ENCODE measurements at places on chromosomes 6 and 20.

- DNase-seq = no peak
Measured at GRCh38 chr20:43988867-43989266, 74.2 kb downstream of the TOX2 start.

GRCh38 chr6:113564371-113565171, 292.6 kb upstream of the MARCKS start:
- DNase-seq = no peak

DNA sequence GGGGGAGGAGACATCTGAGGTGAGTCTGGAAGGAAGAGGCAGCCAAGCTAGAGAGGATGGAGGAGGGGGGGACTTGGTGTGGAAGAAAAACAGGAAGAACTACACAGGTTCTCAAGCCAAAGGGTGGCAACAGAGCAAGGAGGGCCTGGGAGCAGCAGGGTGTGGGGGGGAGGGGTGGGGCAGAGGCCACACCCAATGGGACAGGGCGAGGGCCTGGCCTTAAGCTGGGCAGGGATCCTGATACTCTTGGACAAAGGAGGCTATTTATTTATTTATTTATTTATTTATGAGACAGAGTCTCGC, 359.0 kb downstream of the ZFAND3 start:
- DNase-seq = no peak

- no peak for DNase-seq
Measured at GRCh38 chr20:44646023-44646640, 5.4 kb downstream of the ADA start.

DNA sequence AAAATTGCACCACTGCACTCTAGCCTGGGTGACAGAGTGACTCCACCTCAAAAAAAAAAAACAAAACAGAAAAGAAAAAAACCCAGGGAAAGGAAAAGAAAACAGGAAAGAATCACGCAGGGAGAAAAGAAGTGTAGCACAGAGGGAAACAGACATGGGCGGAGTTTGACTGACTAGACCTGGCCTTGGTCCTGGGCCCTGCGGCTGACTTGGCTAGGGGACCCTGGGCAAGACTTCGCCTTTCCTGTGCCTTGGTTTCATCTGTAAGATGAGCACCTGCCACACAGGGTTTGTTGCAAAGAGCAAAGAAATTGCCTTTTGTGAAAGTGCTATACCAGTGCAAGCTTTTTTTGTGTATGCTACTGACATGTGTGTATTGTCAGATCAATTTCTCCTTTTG, 71.3 kb upstream of the KCNG1 start:
- no peak for DNase-seq

DNA sequence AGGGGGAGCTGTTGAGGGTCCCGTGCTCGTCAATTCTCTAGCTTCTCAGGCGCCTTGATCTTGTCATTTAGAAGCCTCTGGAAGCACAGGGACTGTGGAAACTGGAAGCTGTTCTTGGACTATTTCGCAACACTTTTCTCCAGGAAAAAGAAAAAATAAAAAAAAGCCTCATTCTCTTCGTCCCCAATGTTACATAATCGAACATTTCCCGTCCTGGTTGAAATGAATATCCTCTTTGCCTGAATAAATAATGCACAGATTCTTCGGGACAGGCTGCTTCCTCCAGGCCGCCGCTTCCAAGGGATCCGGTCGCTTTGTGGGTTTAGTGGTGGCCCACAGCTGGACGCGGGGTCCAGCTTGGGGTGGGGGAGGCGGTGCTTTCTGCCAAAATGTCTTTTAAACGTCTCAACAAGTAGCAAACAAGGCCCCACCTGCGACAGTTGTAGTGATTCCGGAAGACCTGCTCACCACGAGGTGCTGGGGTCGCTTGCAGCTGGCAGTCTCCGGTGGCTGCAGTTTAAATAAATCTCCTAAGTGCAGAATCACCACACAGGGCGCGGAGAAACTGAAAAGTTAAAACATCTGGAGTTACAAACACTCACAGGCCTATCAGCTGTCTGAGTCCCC, 125.9 kb upstream of the ESR1 start:
- DNase-seq = no peak

- no peak for DNase-seq
Measured at GRCh38 chr6:144264270-144265060, 20.7 kb upstream of the UTRN start.
